Skeletal muscle cell (primary cell): ENCODE measurements at places on chromosomes 12 and 14.

DNA sequence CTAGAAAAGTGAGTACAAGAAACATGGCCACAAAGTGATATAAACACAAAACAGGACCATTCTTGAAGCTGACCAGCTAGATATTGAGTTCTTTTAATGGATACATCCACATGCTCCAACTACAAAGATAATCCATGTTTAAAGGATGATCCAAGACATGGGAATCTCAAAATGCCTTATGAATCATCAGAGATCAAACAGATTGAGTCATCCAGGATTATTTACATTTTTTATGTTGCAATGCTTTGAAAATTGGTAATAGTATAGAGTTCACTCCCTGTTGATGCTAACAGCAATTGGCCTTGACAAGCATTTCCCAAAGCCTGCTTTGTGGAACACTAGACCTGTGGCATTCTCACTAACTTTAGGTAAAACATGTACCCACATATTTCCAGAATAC lies 293.0 kb upstream of the TBX3 start:
- DNase-seq = peak; percentile 55

DNA sequence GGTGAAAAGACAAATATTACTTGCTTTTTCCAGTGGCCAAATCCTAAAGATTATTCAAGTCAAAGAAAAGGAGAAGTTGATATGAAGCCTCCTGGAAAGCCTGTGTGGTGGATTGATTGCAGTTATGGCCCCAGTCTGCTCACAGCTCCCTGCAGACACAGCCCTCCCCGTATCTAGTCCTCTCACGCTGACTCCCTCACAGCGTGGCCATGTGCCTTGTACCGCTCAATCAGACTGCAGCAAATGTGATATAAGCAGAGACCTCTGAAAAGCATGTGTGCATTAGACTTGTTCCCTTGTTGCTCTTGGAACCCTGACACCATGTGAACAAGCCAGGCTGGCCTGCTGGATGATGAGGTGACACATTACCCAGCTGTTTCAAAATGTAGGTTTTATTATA lies 398.0 kb upstream of the GARIN6 start:
- no peak for DNase-seq

- no peak for DNase-seq
These were observed 84.3 kb downstream of the TMEM30B start for GRCh38 chr14:61196792-61197191.

GRCh38 chr12:24499151-24500146 lies 449.5 kb downstream of the BCAT1 start:
- peak; percentile 43 for DNase-seq

- no peak for DNase-seq
These were observed 7.8 kb downstream of the KRT80 start for GRCh38 chr12:52183971-52184370.

GRCh38 chr14:53411125-53411524 lies 258.0 kb upstream of the DDHD1 start:
- DNase-seq = peak; percentile 59

GRCh38 chr12:6902448-6902847 lies 2.2 kb upstream of the LRRC23 start:
- DNase-seq = no peak

GRCh38 chr14:57060276-57060955 lies 208.3 kb downstream of the EXOC5 start:
- DNase-seq = no peak

DNA sequence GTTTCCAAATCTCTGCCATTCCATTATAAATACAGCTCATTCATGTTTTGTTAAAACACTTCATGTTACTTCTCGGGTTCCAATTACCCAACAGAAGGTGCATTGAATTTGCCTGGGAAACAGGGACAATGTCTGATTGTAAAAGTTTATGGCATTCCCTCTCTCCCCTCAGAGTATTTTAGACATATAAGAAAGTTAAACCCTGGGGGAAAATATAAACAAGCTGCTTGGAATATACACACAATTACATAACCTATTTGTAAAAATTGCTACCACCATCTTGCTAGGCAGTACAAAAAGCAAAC lies 60.0 kb downstream of the BTG1 start:
- no peak for DNase-seq

DNA sequence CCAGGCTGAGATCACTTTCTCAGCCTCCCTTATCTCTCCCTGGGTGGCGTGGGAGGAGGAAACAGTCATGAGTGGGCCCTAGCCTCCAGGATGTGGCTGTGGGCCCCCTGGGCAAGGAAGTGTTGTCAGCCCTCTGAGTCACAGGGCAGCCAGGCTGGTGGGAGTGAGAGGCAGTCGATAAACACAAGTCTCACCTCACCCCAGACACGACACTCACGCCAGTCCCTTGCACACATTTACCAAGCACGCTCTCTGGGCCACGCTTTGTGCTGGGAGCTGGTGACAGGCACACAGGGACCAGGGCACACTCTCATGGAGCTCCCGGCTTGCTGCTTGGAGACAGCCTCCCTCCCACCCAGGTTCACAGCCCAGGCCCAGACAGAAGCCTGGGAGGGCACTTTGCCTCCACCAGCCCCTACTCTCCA lies 1.9 kb upstream of the KRT79 start:
- peak; percentile 33 for DNase-seq

DNA sequence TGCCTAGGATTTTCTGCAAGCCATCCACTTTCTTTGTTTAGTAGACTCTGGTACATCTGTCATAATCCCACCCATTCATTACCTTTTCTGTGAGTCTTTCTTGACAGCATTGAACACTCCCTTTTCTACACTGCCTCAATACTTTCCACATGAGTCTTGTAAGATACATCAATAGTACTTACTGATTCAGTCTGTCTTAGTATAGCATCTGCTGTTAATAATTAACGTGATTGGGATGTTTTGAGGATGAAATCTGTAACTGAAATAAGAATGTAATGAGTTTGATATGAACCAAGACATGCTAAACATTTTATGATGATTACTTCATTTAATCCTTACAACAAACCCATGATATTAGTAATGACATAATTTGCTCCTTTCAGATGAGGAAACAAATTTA lies 196.2 kb upstream of the FOXG1 start:
- no peak for DNase-seq

DNA sequence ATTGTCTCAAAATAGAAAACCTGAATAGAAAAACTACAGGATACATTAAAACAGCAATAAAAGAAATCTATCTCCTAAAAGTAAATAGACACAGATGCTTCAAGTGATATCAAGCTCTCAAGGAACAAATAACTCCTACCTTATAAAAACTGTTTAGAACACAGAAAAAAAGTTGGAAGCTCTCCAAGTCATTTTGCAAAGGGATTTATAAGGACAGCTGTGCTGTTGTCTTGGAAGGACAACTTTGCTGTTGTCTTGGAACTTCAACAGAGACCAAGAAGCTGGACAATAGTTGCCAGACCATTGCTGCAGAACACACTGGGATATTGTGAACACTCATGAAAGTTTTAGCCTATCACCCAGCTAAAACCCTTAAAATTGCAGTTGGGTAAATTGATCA lies 780.7 kb downstream of the FLRT2 start:
- DNase-seq = no peak

DNA sequence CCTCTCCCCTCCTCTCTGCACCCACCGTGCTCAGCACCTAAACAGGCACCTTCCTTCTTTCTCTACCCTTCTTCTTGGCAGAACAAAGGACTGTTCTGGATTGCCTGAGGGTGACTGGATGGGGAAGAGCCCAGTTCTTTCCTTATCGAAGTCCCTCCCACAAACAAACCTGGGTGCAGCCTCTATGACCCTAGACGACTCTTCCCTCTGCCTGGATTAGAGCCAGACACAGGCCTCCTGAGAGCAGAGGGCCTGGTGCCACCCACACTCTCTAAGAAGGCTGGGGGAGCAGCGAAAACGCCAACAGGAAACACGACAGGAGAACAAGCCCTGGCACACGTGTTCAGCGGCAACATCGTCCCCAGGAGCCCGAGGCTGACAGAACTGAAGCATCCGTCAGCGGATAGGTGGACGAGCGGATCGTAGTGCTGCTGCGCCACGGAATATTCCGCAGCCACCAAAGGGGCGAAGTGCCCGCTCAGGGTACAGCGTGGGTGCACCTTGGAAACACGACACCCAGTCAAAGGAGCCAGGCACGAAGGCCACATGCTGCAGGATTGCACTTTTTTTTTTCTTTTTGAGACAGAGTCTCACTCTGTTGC lies 38.0 kb downstream of the RIMBP2 start:
- DNase-seq = no peak

GRCh38 chr12:51401020-51401419 lies 9.8 kb upstream of the GALNT6 start:
- no peak for DNase-seq

- no peak for DNase-seq
These were observed 1.3 kb downstream of the KSR2 start for GRCh38 chr12:117967512-117967911.

GRCh38 chr14:36256126-36256801 lies 64.2 kb downstream of the MBIP start:
- peak; percentile 15 for DNase-seq

- peak; percentile 65 for DNase-seq
These were observed 873.1 kb upstream of the TMEM132C start for GRCh38 chr12:127393896-127394295.

- DNase-seq = no peak
These were observed 184.6 kb upstream of the NAV3 start for GRCh38 chr12:77645966-77646598.

DNA sequence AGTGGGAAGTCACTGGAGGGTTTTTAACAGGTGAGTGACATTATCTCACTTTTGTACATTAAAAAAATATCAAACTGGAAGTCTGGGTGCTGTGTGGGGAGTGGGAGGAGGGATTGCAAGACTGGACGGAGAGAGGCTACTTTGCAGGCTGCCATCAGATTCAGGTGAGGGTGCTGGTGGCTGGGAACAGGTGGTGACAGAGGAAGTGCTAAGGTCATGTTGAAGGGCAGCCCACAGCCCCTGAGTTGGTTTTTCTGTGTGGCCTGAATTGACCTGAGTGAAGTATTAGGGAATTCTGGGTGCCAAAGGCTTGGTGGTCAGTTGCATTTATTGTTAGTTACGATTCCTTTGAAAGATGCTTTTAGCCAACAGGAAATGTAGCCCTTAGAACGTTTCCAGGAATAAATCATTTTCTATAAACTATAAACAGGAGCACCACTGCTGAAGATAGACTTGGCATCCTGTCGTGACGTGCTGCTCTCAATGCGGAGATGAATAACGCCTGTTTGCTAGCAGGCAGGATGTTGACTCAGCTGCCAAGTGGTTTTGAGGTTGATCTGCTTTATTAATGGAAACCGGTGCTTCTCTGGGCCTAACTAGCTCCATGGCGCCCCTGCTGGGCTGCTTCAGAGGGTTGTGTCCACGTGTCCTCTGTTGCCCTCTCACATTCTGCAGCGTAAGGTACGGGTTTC lies 707.5 kb upstream of the TMEM132C start:
- DNase-seq = peak; percentile 94

GRCh38 chr12:130831876-130832405 lies 7.1 kb downstream of the STX2 start:
- DNase-seq = no peak

- DNase-seq = no peak
These were observed 50.1 kb upstream of the RERGL start for GRCh38 chr12:18139989-18140596.

DNA sequence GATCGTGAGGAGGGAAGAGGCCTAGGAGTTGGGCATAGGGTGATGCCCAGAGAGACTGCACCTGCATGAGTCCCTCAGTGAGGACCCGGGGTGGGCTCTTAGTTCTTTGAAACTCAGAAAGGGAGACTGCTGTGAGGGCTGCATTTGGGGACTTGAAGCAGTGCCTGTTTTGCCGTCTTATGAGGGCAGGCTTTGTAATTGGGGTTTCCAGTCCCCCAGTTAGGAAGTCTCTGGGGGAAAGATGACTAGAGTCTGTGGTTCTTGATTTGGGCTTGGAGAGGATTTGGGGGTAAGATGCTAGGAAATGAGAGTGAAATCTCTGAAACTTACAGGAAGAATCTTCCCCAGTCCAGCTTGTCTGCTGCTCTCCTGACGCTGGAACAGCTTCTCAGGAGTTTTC lies 99.6 kb downstream of the ARF6 start:
- no peak for DNase-seq

GRCh38 chr12:106327309-106327869 lies 24.9 kb downstream of the TCP11L2 start:
- DNase-seq = no peak

- no peak for DNase-seq
These were observed 17.0 kb downstream of the TMCC3 start for GRCh38 chr12:94633401-94633800.

DNA sequence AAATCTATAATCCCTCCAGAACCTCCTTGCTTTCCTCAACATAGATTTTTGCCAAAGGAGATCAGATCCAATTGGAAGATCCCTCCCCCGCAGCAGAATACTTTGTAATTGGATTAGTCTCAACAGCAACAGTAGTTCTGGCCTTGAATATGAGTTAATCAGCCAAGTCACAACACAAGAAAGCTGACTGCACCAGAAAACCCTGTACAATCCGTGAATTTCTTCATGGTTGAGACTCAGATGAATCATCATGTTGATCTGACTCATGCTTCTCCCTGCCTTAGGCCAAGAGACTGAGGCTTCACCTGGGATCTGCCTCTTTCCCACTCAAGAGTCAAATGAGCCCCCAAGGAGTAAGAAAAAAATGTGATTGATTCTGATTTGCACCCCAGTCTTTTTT lies 3.0 kb upstream of the METTL17 start:
- DNase-seq = peak; percentile 86

GRCh38 chr12:18992336-18992735 lies 137.2 kb upstream of the PLEKHA5 start:
- no peak for DNase-seq

DNA sequence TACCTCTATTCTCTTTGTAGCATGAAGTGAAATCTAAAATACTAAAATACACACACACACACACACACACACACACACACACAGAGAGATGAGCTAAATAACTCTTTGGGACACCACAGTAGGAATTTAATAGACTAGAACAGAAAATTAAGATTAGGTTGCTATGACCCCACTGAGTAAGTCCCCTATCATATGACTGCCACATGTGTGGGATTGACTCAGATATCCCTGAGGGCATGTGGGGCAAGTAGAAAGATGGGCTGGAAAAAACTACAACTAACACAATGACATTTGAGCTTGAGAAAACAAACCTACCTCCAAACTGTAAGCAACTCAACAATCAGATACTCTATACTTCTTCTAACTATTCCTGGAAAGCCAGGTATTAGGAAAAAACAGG lies 27.0 kb downstream of the SLC25A21 start:
- no peak for DNase-seq

DNA sequence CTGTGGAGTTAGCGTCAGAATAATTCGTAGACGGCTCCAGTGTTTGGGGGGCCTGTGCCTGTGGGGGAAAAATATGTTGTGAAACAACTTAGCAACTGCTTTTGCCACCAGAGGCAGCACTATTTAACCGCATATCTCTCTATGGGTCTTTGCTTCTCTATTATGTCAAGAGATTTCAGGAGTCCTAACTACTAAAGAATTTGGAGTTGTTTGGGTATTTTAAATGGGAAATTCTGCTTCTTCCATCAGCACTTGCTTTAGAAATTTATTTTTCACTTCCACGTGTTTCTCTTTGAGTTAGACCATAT lies 594 bp upstream of the CLEC14A start:
- no peak for DNase-seq
